RWPE2 (cell line): ENCODE measurements at places on chromosomes 1 and 21.

DNA sequence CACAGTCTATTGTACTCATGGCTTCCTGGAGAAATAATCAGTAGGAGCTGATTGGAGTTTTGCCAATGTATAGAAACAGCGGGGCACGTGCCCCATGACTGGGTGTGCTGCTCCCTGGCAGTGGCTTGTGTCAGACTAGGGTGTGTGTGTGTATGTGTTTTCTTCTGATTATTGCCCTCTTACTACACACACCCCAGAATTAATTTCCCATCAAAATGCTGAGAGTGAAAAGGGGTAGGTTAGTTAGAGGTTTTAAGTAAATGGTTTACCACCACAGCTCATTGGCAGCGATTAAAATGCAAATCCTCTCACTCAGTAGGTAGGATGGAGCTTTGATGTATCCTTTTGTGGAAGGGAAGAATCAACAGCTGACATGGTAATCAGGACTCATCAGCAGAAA is 29.9 kb downstream of the HHAT start:
- DNase-seq: no peak

DNA sequence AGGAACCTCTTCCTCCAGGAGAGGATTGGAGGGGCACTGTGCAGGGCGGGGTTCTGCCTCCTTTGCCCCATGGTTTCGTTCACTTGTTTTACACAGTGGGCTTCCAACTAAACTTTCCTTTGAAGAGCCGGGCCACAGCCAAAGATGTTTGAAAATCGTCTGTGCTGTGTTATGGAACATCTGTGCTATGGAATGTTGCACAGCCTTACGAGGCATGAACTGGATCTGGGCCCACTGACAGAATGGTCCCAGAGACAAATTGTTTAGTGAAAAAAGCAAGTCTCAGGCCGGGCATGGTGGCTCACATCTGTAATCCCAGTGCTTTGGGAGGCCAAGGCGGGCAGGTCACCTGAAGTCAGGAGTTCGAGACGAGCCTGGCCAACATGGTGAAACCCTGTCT is 12.6 kb upstream of the MEF2D start:
- DNase-seq: no peak

- DNase-seq: no peak
Observed at GRCh38 chr1:66402194-66402593, 131.8 kb upstream of the SGIP1 start.

GRCh38 chr1:206725109-206725963 is 40.6 kb downstream of the MAPKAPK2 start:
- no peak for DNase-seq

GRCh38 chr1:227920896-227921295 is 26.8 kb downstream of the WNT9A start:
- DNase-seq: no peak

DNA sequence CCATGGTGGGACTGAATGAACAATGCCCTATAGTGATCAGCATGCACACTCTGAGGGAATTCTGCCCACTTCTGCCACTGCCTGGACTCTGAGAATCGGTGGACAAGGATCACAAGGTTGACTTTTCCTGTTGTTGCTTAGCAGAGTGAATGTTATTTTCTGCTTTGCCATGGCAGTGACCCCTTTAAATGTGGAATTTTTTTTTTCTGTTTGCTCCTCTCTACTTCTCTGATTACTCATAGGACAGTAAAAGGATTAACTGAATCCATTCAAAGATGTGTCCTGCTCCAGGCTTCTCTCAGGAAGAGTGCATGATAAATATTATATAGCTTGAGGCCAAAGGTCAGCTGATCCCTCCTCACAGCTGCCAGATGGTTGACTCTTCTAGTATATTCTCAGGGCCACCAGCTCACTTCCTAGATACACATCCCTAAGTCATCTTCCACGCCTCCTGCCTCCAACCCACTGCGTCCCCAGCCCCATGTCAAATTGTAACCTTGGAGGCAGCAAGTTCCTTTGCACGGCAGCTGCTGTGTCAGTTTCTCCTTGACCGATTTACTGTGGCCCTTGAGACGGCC is 74.0 kb upstream of the RALGPS2 start:
- no peak for DNase-seq

- DNase-seq: no peak
Observed at GRCh38 chr1:215731699-215732098, 164.6 kb downstream of the KCTD3 start.

DNA sequence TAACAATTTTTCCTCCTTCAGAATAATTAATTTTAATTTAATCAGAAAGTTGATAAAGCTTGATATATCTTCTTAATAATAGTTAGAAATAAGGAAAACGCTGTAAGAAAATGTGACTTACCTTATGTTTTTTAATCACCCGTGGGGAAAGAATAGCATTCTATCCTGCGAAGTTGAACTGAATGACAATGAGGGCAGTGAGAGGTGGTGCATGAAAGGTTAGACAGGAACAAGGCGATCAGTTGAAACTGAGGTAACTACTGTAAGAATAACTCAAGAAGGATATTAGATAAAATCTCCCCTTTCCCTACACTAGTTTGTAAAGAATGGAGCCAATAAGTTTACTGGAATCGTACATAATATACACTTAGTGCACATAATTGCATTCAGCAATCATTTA is 655.0 kb upstream of the NCAM2 start:
- DNase-seq: no peak

DNA sequence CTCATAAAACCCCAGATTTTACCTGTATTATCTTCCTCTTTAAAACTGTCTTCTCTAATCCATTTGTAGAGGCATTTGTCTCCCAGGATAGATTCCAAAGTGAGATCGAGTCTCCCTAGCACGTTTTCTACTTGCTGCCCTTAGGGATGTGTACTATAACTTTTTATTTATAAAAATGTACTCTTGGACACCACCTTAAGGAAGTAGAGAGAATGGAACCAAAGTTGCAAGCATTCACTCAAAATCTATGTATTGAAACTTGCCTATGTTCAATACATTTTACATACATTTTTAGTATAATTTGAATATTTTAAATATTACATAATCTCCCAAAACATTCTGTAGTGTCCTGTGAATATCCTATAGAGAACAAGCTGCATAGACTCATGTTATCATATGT is 842 bp upstream of the SPRR2A start:
- DNase-seq: no peak

DNA sequence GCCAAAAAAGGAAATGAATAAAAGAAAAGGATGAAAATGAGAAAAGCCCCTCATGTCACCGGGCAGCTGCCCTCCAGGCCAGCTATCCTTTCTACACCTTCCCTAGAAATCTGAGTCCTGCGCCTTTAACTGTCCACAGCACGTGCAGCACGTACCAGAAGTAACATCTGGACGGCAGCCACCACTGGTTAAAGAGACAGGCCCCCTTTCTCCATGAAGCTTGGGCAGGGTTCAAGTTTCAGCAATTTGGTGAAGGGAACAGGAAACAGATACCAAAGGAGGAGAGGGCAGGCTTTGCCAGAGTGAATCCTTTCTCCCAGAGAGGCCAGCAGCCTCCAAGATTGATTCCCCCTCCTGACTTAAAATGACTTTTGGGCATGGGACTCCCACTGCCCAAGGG is 3.6 kb upstream of the KIAA2013 start:
- no peak for DNase-seq

DNA sequence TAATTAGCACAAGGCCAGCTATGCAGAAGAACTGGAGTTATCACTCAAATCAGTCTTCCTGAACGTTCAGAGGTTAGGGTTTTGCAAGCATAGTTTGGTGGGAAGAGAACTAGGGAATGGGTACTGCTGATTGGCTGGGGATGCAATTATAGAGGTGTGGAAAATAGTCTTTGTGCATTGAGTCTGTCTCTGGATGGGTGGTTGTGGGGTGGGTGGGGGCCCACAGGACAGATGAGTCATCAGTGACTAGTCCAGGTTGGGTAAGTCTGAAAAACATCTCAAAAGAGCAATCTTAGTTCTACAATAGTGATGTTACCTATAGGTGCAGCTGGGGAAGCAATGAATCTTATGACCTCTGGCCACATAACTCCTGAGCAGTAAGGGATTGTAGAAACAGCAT is 89.7 kb upstream of the HMCN1 start:
- DNase-seq: no peak

DNA sequence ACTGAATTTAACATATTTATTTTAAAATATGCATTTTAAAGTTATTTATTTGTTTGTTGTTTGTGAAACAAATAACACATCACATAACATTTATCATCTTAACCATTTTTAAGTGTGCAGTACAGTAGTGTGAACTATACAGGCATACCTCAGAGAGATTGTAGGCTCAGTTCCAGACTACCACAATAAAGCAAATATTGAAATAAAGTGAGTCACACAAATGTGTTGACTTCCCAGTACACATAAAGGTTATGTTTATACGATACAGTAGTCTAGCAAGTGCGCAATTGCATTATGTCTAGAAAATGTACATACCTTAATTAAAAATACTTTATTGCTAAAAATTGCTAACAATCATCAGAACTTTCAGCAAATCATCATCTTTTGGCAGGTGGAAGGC is 739.4 kb upstream of the ADGRL4 start:
- no peak for DNase-seq

GRCh38 chr21:39316729-39317128 is 3.3 kb upstream of the BRWD1 start:
- DNase-seq: no peak
